G401 (cell line): ENCODE measurements at places on chromosomes 4 and X.

DNA sequence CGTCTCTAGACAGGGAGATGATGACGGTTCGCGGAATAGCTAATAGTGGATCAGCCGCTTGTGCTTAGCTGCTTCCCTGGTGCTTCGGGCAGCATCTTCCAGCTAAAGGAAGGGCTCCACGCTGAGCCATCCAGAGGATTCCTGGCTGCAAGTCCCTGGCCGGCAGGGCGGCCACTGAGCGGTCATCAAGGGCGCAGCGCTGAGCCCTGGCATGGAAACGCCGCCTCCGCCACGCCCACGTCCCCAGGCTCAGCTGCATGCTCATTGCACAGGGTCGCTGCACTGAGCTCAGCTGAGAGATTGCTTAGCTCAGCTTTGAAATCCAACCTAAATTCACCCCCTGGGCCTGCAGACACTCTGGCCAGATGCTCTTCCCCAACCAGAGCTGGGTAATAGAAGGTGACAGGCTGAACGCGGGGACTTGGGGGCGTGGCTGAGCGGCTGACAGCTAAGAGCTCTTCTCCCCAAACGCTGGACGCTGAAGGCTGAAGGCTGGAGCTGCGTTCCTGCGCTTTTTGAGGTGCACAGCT lies 118.2 kb upstream of the KIT start:
- DNase-seq: peak; percentile 2

DNA sequence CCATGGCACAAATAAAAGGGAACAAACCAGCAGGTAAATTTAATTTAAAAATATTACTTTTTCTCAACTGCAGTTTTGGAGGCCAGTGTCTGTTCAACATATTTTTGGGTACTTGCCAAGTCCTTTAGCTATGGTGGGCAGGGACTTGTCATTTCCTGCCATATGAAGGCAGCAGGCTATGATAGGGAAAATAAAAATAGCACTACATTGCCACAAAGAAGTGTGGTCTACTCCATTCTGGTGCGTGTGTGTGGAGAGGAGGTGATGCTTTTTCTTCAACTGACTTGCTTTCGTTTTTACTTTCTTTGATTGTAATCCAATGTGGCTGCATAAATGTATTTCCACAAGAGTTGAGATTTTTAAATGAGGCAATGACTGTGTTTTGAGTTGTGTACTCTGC lies 17.2 kb downstream of the GPR174 start:
- no peak for DNase-seq

DNA sequence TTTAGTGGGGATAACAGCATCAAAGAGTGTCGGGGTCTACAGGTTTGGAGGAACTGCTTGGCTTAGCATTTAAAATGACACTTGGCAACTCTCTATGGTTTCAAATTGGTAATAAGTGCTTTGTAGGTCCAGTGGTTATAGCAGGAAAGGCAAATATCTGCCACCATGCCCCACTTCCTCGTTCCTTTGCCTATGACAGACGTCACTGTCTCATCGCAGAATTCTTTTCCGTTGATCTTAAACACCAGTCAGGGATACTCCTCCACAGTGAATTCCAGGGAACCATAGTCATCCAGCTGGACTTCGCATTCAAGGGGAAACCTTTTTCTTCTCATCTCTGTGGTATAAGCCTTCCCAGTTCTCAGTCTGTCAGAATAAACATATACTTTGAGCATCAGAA lies 319.1 kb downstream of the GPAT3 start:
- DNase-seq: no peak

- no peak for DNase-seq
Measured at GRCh38 chr4:61205066-61205465, 4.9 kb downstream of the ADGRL3 start.

DNA sequence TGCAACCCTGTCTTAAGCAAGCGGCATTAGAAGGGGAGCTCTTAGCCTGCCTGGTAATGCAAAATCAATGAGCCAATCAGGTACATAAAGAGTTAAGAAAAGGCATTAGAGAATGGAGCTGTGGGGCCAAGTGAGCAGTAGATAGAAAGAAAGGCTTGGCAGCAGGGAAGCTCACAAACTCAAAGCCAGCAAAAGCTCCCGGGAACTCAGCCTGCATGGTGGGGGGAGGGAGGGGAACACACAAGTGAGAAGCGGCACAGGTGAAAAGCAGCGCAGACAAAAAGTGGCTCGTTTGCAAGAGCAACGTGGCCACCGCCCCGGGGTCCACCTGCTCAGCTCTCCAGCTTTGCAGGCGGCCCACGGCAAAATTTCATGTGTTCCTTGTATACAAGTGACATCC lies 818.5 kb downstream of the FAM133A start:
- no peak for DNase-seq
